Activated CD4-positive, alpha-beta T cell treated with anti-CD3 and anti-CD28 coated beads, Interleukin-2, Interleukin-4, amounts not matched to agents 100 ng/mL and 50 ng/mL, durations not matched to agents 16 hours and 8 hours (primary cell): ENCODE measurements at places on chromosomes 4 and X.

DNA sequence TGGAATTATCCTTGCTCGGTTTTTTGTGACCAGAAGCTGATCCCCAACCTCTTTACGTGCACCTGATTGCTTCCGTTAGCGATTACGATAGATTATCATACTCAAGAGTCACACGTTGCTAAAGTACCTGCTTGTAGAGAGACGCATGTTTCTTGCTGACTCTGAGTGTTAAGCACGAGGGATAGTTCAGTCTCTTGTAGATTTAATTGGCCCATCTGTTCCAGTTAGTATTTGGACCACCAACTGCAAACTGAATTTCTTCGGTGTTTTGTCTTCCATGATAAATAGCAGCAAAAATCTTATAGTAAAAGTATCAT is 516 bp upstream of the COX18 start:
- no peak for DNase-seq

DNA sequence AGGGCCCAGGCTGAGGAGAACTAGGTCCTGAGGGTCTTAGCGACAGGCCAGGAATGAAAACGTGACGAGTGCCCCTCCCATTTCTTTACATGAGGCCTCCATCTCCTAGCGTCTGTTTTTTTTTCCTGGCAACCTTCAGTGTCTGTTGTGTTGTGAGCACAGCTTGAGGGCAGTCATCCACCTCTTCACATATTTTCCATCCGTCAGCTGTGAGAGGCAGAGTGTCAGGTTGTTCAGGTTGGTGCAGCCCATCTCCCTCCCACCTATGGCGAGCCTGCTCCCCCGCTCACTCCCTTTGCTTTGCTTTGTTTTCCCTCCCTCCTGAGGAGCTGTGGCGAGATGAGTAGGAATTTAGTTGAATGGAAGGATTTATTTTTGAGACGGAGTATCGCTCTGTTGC is 51.7 kb upstream of the CHRNA9 start:
- no peak for DNase-seq

DNA sequence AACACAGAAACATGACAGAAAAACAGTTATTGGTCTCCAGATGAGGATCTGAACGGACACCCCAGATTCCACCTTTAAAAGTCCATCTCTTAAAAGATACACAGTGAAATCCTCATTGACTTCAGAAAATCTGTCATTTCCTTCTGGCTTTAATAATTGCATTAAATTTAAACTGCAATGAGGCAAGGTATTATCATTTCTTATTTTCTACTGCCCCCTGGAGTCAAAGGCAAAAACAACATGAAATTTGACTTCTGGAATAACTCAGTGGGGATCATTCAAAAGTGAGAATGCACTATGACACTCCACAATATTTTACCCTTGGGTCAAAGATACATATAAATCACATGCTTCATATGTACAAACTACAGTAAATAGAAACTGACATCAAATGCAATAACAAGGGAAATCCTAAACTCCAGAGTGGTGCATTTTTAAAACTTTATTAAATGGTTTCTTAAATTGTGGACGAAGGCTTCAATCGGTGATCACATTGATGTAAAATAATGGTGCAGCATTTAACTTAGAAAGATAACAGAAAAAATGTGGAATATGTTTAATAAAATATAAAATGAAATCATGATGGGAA is 56.4 kb upstream of the SPANXN1 start:
- peak; percentile 8 for DNase-seq

- no peak for DNase-seq
Observed at GRCh38 chrX:116317409-116317808, 119.0 kb upstream of the SLC6A14 start.

- no peak for DNase-seq
Observed at GRCh38 chr4:69907151-69907550, 23.7 kb upstream of the CSN1S1 start.
